ENCODE measurements at places on chromosomes 12 and 14.

DNA sequence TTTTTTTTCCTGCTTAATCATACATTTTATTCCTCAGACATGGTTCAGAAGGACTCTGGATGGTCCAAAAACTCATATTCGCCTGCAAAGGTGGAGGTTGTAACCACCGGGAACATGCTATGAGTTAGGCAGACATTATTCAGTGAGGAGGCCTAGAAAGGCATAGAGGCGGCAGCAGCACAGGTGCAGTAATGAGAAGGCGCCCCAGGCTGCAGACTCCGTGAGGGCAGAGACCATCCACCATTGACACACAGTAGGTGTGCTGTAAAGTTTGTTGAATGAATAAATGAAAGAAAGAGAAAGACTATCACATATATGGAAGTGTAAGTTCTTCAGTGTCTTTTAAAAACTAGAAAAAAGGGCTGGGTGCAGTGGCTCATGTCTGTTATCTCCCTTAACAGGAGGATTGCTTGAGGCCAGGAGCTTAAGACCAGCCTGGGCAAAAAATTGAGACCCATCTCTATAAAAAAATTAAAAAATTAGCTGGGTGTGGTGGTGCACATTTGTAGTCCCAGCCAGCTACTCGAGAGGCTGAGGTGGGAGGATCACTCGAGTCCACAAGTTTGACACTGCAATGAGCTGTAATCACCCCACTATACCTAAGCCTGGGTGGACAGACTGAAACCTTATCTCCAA, 34.5 kb upstream of the PTGR2 start:
- DNase-seq, result no peak

DNA sequence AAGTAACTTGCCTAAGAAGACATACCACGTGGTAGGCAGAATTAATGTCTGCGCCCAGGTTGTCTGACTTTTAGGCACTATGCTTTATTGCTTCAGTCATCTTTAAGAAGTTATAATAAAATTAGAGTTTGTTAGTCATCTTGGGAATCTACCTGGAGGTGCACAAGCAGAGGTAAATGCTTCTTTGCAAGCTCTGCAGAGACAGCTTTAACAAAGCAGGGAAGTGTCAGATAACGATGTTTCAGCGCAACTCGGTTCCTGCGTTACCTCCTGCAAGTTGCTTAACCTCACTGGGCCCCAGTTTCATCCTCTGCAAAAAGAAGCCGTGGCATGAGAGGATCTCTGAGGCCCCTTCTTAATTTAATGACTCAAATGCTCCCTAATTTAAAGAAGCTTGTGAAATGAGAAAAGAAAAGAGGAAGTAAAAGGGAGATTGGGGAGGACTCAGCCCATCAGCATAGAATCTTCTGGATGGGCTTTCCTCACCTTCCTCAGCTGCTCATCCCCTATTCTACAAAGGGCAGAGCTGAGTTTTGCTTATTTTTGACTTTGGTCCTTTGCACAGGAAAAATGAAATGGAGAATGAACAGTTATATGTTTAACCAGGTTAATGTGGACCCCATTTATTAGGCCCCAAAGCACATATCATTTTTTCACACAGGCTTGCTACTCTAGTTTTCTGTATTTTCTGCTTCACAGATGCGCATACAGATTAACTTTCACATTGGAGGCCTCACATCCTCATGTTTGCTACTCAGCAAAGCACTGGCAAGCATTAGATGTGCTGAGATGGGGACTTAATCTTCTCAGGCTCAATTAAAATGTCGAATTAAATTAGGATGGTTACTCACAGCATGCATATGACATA, 5.1 kb downstream of the ARHGDIB start:
- DNase-seq, result no peak

DNA sequence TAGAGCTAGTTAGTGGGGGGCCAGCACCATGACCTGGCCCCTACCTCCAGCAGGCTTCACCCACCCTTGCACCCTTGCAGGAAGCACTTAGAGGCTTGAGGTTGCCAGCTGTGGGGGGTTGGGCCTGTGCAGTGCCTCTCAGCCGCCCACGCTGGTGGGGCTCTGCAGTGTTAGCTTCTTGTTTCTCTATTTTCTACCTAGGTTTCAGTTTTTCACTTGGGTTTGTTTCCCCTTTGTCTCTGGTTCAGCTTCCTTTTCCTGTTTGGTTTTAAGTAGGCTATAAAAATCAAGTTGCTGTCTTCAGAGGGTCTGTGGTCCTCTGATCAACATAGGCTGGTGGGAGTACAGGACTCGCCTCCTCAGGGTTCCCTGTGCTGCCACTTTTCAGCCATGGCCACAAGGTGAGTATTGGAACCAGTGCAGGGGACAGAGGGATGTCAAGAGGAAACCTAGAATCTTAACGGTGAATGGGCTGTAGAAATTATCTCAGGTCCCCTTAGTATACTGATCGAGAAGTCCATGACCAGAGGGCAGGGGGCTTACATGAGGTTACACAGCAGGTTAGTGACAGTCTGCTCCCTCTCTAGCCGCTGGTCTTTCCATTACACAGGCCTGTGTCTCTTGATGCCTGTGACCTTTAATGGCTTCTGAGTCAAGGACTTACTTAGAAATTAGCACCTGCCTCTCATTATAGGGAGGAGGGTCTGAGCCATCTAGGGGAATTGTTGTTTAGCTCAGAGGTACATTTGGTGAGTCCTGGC, at the start of gene EVL:
Gene EVL (plus strand): TSS at position 312 of the 761 bp plus-strand sequence. CDS start 79 bp downstream, at position 391.
- no peak for DNase-seq

DNA sequence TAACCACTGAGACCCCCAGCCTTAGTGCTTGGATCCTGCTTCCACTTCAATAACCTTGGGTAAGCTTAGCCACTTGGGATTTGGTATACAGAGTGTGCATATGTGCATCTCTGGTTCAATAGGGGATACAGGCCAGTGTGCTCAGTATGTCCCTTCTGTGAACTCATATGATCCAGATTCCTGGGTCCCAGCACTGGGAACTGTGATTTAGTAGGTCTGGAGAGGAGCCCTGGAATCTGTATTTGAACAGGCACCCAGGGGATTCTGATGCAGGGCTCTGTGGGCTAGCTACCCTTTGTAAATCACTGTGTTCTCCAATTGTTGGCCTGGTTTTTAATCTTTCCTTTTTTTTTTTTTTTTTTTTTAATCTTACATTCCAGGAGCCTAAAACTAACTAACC, 9.8 kb upstream of the RNU6-8 start:
- no peak for DNase-seq

DNA sequence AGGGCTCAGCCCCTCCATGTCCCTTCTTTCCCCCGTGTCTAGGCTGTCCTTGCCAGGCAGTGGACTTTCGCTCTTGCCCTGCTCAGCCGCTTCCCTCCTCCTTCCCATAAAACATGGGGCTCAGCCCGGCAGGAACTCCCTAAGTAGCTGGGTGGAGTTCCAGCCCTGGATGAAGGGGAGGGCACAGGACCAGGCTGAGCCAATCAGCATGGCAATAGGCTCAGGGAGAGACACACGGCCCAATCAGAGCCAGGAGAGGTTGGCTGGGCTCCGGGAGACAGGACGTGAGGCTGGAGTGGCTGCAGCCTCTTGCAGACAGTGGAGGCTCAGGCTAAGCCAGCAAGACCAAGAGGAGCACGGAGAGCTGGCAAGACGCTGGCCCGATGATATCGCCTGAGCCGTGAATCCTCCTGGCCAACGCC, 54.3 kb downstream of the GALNT9 start:
- DNase-seq, result no peak

DNA sequence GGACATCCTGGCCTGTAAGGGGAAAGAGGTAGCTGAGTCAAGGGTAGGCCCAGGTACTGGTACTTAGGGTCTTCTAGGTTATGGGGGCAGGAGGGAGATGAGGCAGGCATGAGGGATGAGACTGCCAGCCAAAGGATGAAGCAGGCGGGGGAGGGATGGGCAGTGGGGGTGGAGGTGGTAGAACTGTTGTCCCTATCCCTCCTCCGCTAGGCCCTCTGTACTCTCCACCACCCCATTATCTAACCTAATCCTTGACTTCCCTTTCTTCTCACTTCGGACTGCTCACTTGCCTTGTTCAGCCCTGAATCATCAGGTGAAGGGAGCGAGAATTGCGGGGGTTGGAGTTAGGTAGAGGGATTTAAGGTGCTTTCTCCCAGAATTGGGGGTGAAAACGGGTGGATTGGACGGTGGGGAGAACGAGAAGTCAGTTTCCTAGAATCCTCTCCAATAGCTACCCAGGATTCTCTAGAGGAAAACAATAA, 562 bp downstream of the PAN2 start:
- DNase-seq, result no peak

DNA sequence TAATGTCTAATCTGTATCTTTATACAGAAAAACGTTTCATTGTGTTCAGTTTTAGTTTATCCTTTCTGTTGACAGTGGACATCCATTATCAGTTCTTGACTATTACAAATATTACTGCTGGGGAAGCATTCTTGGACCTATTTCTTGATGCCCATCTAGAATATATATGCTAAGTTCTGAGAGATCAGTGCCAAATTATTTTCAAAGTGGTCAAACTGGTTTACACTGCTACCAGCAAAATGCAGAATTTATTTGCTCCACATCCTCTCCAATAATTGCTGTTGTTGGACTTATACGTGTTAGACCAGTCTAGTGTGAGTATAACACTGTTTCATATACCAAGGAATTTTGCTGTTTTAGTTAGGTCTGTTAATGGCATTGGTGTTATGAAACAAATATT, 85.5 kb upstream of the TRAF3 start:
- DNase-seq, result no peak

GRCh38 chr12:45217846-45218245, 2.0 kb downstream of the ANO6 start:
- no peak for DNase-seq

GRCh38 chr14:33857650-33858049, 93.2 kb downstream of the EGLN3 start:
- DNase-seq, result no peak

DNA sequence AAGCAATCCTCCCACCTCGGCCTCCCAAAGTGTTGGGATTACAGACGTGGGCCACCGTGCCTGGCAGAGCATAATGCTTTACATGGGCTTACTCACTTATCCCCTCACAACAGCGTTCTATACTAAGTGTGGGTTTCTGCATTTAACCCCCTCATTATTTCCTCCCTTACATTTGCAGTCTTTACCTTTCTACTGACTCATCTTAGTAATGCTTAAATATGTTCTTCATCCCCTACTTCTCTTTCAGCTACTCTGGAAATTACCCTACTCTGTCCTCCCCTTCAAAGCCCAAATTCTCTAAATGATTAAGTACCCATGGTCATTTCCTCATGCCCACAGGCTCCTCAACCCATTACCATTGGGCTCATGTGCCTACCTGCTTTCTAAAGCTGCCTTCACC, 40.7 kb downstream of the NKX2-1 start:
- no peak for DNase-seq

GRCh38 chr12:131391399-131391798, 319.5 kb upstream of the SFSWAP start:
- DNase-seq, result no peak

GRCh38 chr12:68789144-68789878, 18.7 kb upstream of the MDM2 start:
- no peak for DNase-seq

- no peak for DNase-seq
Observed at GRCh38 chr12:17132336-17132735, 526.4 kb upstream of the LMO3 start.

DNA sequence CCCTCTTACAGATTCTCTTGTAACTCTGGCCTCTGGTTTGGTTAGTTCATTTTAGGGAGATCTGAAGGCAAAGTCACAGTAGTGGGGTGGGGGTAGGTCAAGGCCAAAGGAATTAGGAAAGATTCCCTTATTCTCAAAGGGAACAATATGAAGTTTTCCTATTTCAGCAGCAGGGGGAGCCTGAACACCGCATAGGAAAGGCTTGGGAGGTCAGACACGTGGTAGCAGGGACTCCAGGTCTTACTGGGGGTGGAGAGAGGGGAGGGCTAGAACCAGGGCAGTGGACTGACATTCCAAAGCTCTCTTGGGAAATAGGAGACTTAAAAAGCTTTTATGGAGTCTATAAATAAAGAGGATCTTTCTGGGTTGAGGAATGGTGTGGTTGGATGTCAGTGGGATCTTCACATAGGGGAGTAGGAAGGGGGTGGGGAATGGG, 1.3 kb downstream of the ZC3H10 start:
- peak; percentile 44 for DNase-seq

GRCh38 chr12:3185260-3185870, 108.2 kb downstream of the TSPAN9 start:
- DNase-seq, result no peak

DNA sequence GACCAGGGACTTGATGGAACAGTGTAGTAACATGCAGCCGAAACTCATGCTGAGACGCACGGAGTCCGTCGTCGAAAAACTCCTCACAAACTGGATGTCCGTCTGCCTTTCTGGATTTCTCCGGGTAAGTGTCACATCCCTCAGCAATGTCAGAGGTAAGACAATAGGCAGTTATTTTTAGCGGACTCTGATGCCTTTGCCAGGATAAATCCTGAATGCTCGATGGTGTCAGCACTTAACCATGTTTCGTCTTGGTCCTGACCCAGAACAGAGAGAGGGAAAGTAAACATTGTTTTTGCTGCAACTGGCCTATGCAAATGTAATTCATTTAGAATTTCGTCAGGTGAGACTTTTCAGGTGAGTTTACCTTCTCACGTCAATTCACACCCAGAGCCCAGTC, 112.3 kb downstream of the PLXNC1 start:
- DNase-seq, result no peak

- no peak for DNase-seq
Observed at GRCh38 chr14:65003394-65003793, 16.7 kb downstream of the FNTB start.

DNA sequence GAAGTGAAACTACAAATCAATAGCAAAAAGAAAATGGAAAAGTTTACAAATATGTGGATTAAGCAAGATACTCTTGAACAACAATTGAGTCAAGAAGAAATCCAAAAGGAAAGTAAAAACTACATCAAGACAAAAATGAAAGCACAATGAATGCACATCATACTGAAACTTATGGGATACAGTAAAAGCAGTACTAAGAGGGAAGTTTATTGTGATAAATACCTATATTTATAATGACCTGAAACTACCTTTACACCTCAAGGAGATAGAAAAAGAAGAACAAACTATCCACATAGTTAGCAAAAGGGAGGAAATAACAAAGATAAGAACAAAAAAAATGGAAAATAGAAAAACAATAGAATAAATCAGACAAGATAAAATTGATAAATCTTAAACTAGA, 375.0 kb downstream of the TRHDE start:
- no peak for DNase-seq

DNA sequence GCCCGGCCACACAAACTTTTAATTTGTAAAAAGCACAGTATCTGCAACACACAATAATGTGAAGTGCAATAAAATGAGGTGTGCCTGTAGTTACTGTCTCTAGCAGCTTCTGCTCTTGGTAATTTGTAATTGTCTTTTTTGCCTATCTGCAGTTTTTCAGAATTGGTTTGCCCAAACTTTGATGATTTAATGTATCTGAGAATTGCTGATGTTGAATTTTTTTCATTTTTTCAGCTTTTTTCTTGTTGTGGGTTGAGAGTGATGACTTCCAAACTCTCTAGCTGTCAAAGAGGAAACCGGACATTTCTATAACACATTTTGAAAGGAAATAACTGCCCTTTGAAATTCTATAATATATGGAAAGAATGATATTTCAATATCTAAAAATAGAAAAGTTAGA, 236.9 kb downstream of the RERGL start:
- DNase-seq, result no peak

Data from GM19239 (cell line).